IMR-90 (cell line): ENCODE measurements at places on chromosomes 12 and 14. TPM values are rescaled to one million over a fixed set of nuclear protein-coding genes. Genes with fewer than 3 reads are reported as not detected.

DNA sequence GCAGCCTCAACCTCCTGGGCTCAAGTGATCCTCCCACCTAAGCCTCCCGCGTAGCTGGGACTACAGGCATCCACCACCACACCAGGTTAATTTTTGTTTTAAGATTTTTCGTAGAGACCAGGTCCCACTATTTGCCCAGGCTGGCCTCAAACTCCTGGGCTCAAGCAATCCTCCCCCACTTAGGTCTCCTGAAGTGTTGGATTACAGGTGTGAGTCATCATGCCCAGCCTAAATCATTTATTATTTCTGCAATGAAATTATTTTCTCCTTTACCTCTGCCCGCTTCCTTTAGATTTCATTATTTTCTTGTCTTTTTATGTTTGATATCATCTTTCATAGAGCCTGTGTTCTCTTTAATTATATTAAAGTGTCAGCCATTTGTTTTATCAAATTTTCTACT lies 165.2 kb upstream of the OTX2 start:
- H3K36me3 ChIP-seq = no peaks in the 10 kb centered on the region
- no peaks in the 10 kb centered on the region for H3K27me3 ChIP-seq
- no peaks in the 10 kb centered on the region for H3K4me1 ChIP-seq

GRCh38 chr14:26427097-26427496 lies 170.7 kb downstream of the NOVA1 start:
- no peak overlapping the region for H3K4me3 ChIP-seq
- no peaks in the 10 kb centered on the region for H3K27me3 ChIP-seq
- no peaks in the 10 kb centered on the region for H3K4me1 ChIP-seq
- no peaks in the 10 kb centered on the region for H3K36me3 ChIP-seq
- no peak overlapping the region for H3K27ac ChIP-seq
- DNase-seq = no peak

DNA sequence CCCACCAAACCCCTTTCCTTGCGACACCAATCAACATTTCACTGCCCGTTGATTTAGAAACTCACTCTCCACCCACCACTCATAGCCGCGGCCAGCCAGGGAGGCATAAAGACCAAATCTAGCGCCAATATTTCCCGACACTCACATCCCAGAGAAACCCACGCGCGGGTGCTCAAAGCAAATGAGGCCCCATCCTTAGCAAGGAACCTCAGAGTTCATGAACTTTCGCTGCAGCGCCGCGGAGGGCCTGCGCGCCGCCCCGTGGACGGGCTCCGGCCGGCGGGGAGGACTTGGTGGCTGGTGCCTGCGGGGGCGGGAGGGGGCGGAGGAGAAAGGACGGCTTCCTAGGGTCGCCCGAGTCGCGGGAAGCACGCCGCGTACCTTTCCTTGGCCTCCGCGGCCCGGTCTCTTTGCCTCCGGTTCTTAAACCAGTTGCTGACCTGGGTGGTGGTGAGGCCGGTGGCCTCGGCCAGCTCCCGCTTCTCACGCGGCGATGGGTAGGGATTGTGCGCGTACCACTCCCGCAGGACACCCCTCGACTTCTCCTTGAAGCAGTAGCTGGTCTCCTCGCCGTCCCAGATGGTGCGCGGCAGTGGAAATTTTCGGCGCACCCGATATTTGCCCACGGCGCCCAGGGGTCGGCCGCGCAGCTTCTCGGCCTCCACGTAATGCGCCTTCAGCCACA lies 886 bp downstream of the SIX1 start:
- H3K27me3 ChIP-seq = no peaks in the 10 kb centered on the region; the same call in 1 of the 2 replicates
- peaks cover 9% of the 10 kb centered on the region for H3K4me1 ChIP-seq
- DNase-seq = peak; percentile 28
- H3K4me3 ChIP-seq = peak overlapping the region; percentile 74

GRCh38 chr12:30286345-30286926 lies 409.2 kb downstream of the IPO8 start:
- H3K36me3 ChIP-seq = no peaks in the 10 kb centered on the region
- H3K4me3 ChIP-seq = no peak overlapping the region

GRCh38 chr14:50521912-50522341 lies 10.4 kb downstream of the MAP4K5 start:
- H3K4me3 ChIP-seq = no peak overlapping the region
- peaks cover 9% of the 10 kb centered on the region for H3K36me3 ChIP-seq

- H3K36me3 ChIP-seq = 0 out of 2 replicates have a peak, but pooled peaks cover 1% of the 10 kb centered on the region
- H3K27ac ChIP-seq = no peak overlapping the region
- H3K27me3 ChIP-seq = no peaks in the 10 kb centered on the region
These were observed 76.0 kb downstream of the LIN52 start for GRCh38 chr14:74160763-74161162.

DNA sequence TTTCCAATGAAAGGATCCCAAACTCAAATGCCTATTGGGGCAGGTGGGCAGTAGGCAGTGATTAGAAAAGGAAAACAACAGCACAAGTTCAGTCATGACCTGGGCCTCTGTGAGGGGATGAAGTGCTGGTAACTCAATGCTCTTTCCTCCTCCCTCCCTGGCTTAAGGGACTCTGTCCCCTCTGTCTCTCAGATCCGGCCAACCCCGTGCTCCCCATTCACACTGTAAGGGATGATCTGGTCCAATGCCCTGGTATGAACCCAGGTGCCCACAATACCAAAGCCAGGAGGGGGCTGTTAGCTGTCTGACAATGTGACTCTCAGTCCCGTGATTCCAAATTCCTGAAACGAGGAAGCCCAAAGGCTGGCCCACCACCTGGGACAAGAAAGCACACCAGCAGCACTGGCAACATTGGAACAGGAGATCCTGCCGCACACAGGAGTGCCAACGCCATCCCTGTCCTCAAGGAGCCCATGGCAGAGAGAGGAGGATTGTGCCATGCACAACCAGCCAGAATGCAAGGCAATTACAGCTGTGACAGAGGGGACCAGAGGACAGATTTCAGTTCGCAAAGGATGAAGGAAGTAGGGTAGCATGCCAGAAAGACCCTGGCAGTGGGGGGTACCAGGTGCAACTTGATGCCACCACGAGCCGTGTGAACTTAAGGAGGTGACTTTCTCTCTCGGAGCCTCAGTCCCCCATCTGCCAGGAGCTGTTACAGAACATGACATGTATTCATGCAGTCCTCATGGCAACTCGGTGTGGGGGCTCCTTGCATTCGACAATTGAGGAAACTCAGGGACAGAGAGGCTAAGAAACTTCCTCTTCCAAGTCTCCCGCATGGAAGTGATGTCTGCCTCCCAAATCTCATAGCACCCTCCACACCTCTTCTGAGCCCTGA lies 37.6 kb downstream of the SERPINA3 start:
- no peak overlapping the region for H3K27ac ChIP-seq
- H3K4me3 ChIP-seq = no peak overlapping the region
- no peaks in the 10 kb centered on the region for H3K36me3 ChIP-seq
- no peaks in the 10 kb centered on the region; the same call in 1 of the 2 replicates for H3K27me3 ChIP-seq

DNA sequence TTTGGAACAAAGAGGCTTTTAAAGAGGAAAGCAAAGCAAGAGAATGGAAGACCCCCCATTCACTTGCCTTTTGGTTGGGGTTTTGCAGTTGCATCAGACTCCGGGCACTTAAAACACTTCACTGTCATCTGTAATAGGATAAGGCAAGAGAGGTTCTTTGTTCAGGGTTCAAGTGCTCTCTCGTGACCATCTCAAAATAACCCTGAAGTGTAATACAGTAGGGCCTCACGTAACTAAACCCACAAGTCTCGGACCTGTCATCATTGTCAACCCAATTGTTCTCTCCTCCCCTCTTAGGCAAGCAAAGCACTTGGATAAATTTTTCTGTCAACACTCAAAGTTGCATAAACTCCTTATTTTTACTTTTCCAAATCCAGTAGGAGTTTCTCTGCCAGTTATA lies 26.9 kb upstream of the MYBPC1 start:
- H3K4me3 ChIP-seq = no peak overlapping the region
- no peaks in the 10 kb centered on the region for H3K36me3 ChIP-seq
- H3K27me3 ChIP-seq = no peaks in the 10 kb centered on the region; the same call in 1 of the 2 replicates
- no peak for DNase-seq
- no peaks in the 10 kb centered on the region for H3K4me1 ChIP-seq

DNA sequence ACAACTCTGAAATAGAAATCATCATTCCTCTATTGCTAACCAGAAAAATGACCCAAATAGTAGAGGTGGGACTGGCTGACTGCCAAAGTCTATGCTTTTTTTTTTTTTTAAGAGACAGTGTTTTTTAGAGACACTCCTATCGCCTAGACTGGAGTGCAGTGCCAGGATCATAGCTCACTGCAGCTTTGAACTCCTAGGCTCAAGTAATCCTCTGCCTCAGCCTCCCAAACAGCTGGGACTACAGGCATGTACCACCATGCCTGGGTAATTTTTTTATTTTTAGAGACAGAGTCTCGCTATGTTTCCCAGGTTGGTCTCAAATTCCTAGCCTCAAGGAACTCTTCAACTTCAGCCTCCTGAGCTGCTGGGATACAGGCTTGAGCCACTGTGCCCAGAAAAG lies 19.2 kb downstream of the NR2C1 start:
- no peak overlapping the region for H3K27ac ChIP-seq
- H3K27me3 ChIP-seq = no peaks in the 10 kb centered on the region
- H3K4me1 ChIP-seq = no peaks in the 10 kb centered on the region
- no peak overlapping the region for H3K4me3 ChIP-seq

GRCh38 chr14:106564058-106564643 lies 1037.8 kb downstream of the TMEM121 start:
- no peak overlapping the region for H3K27ac ChIP-seq
- DNase-seq = no peak
- H3K36me3 ChIP-seq = no peaks in the 10 kb centered on the region
- H3K4me1 ChIP-seq = no peaks in the 10 kb centered on the region
- H3K4me3 ChIP-seq = no peak overlapping the region

GRCh38 chr14:104446611-104447010 lies 133.0 kb upstream of the C14orf180 start:
- no peak overlapping the region for H3K4me3 ChIP-seq
- no peaks in the 10 kb centered on the region for H3K27me3 ChIP-seq
- no peak overlapping the region for H3K27ac ChIP-seq
- no peaks in the 10 kb centered on the region for H3K4me1 ChIP-seq
- H3K36me3 ChIP-seq = no peaks in the 10 kb centered on the region

GRCh38 chr12:67669217-67669933 lies 20.8 kb downstream of the DYRK2 start:
- H3K4me1 ChIP-seq = peaks cover 4% of the 10 kb centered on the region
- no peaks in the 10 kb centered on the region for H3K36me3 ChIP-seq
- H3K4me3 ChIP-seq = no peak overlapping the region
- no peak overlapping the region for H3K27ac ChIP-seq
- DNase-seq = no peak

DNA sequence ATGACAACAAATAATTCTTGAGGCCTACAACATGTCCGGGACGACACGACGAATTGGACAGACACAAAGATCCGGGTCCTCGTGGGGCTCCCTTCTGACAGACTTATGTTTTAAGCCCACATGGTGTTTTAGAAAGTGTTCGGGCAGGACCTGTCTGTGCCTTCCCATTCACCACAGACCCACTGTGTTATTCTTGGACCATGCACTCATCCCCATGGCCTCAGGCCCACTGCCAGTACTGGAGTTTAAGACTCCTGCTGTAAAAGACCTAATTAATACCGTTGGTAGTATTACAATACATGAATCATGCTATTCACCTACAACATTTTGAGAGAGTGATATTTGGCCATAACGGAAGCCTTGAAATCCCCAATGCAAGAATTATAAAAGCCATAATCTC lies 20.0 kb downstream of the SLC15A4 start:
- no peak overlapping the region for H3K4me3 ChIP-seq
- peaks cover 26% of the 10 kb centered on the region for H3K36me3 ChIP-seq
- H3K27me3 ChIP-seq = no peaks in the 10 kb centered on the region
- DNase-seq = no peak

- peaks cover 3% of the 10 kb centered on the region; the same call in 1 of the 2 replicates for H3K4me1 ChIP-seq
- DNase-seq = peak; percentile 47
- H3K27me3 ChIP-seq = peaks cover 13% of the 10 kb centered on the region
- no peaks in the 10 kb centered on the region for H3K36me3 ChIP-seq
These were observed 237.6 kb downstream of the SLC41A2 start for GRCh38 chr12:104720339-104721038.

GRCh38 chr12:126093908-126094307 lies 1028.7 kb downstream of the AACS start:
- no peak overlapping the region for H3K27ac ChIP-seq
- no peaks in the 10 kb centered on the region for H3K4me1 ChIP-seq
- no peak overlapping the region for H3K4me3 ChIP-seq

DNA sequence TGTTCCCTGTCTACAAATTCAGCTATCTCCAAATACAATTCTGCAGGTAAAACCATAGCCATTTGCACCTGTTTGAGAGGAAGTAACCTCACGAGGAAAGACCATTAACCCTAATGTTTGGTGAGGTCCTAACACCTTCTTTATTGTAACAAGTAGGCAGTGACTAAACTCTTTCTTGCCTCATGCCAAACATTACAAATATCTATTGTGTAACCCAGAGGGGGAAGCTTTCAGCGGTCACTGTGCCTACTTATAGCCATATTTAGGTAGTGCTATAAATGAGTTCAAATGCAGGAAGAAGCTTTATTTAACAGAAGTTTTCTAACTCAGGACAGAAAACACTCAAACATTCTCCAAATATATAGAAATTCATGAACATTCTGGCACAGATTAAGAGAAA lies 252.7 kb downstream of the LRFN5 start:
- no peak overlapping the region for H3K27ac ChIP-seq
- no peaks in the 10 kb centered on the region for H3K36me3 ChIP-seq
- peak; percentile 4 for DNase-seq
- H3K4me1 ChIP-seq = no peaks in the 10 kb centered on the region
- no peak overlapping the region for H3K4me3 ChIP-seq
- H3K27me3 ChIP-seq = no peaks in the 10 kb centered on the region

GRCh38 chr12:76020281-76020680 lies 11.3 kb downstream of the PHLDA1 start:
- H3K4me1 ChIP-seq = peaks cover 18% of the 10 kb centered on the region
- peak; percentile 80 for DNase-seq
- H3K4me3 ChIP-seq = no peak overlapping the region

DNA sequence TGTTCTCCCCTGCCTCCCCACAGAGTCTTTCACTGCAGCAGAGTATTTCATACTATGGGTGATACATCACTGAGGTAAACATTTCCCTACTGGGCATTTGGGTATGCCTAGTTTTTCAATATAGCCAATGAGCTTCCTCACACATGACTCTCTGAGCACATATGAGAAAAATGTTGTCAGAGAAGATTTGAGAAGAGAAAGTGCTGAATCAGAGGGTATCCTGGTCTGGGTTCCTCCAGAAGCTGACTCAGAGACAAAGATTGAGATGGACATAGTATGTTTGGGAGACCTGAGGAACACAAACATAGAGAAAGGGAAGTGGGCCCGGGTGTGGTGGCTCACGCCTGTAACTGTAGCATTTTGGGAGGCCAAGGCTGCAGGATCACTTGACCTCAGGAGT lies 12.6 kb downstream of the SLC8B1 start:
- H3K27me3 ChIP-seq = no peaks in the 10 kb centered on the region
- DNase-seq = peak; percentile 90
- H3K4me1 ChIP-seq = peaks cover 4% of the 10 kb centered on the region
- no peak overlapping the region for H3K4me3 ChIP-seq

GRCh38 chr14:101819251-101819990 lies 57.9 kb downstream of the PPP2R5C start:
- no peak overlapping the region for H3K27ac ChIP-seq
- H3K36me3 ChIP-seq = peaks cover 8% of the 10 kb centered on the region; the same call in 1 of the 2 replicates
- no peak for DNase-seq
- no peaks in the 10 kb centered on the region for H3K27me3 ChIP-seq

- peak overlapping the region; percentile 95 for H3K4me3 ChIP-seq
- no peak for DNase-seq
- H3K4me1 ChIP-seq = no peaks in the 10 kb centered on the region
- H3K27me3 ChIP-seq = peaks cover 8% of the 10 kb centered on the region
- no peaks in the 10 kb centered on the region for H3K36me3 ChIP-seq
These were observed 1.8 kb downstream of the NOVA1 start for GRCh38 chr14:26595926-26596542.

GRCh38 chr14:64623554-64624165 lies 73.9 kb downstream of the PPP1R36 start:
- DNase-seq = no peak
- H3K36me3 ChIP-seq = no peaks in the 10 kb centered on the region
- no peaks in the 10 kb centered on the region for H3K27me3 ChIP-seq
- peaks cover 15% of the 10 kb centered on the region for H3K4me1 ChIP-seq
- no peak overlapping the region for H3K4me3 ChIP-seq

Gene SYNDIG1L
- total RNA-seq = not detected in 2 replicates

Gene LBHD2
- not detected in 2 replicates for total RNA-seq

Gene HNRNPA1
- 1,291 and 1,409 TPM in 2 replicates for total RNA-seq

Gene OR6C76
- not detected in 2 replicates for total RNA-seq

Gene KLRB1
- not detected in 2 replicates for total RNA-seq
